ENCODE measurements at places on chromosomes 7 and 10. TPM values are rescaled to one million over a fixed set of nuclear protein-coding genes. Genes with fewer than 3 reads are reported as not detected.

BMPER gene
- 1.3 TPM for total RNA-seq

GPR85 gene
- 0.12 TPM for total RNA-seq

DNA sequence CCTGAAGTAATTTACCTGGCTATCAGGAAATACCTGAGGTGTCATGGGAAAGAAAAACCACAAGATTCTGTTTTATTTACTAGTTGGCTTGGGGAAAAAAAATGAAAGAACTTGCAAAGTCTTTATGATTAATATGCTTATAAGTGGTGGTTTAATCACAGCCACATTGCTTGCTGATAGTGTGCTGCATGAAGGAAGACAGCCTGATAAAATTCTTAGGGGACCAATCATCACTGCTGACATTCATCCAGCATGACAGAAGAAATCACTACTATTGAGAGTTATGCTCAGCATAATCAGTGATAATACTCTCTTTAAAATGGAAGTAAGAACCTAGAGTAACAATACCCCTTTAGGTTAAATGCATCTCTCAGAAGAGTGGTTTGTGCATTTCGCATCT, 150.2 kb upstream of the LRRN3 start:
- DNase-seq = no peak

DNA sequence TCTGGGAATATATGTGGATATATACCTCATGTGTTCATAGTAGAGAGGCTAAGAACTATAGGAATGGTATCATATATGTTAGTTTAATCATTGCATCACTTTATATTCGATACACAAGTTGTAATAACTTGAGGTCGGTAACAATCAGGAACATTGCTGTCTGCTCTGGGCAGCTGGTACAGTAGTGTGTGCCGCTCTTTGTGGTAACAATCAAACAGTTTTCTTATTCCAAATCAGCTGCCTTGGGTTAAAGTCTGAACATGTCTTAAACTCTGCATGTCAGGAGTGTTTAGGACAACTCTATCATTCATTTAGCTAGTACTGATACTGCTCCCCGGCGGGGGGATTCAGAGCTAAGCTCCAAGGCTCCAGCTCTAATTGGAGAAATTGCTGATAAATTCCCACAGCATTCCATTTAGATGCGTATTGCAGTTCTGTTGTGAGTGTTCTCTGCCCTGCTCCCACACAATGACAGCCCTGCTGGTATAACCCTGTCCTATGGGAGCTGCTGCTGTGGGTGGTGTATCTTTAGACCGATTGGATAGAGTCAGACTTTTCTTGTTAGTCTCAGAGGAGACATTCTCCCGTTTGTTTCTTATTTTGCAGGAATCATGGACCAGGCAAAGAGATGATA, 707.5 kb upstream of the FZD8 start:
- DNase-seq = no peak

DNA sequence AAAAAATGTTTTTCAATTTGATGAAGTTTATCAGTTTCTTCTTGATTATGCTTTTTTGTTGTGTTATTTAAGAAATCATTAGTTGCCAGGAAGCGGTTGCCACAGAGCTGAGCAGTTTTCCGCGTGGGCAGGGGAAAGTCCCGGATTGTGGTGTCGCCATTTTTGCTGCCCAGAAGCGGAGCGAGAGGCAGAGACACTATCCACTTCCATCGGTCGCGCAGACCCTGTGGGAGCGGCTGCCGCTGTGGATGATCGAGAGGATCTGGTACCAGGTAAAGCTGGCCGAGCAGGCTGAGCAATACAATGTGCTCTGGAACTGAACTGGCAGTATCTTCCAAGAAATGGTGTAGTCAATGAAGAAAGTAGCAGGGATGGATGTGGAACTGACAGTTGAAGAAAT, 119.8 kb downstream of the ZNF736 start:
- DNase-seq = no peak

GRCh38 chr7:70183278-70183677, 585.0 kb downstream of the AUTS2 start:
- DNase-seq = peak; percentile 17

DNA sequence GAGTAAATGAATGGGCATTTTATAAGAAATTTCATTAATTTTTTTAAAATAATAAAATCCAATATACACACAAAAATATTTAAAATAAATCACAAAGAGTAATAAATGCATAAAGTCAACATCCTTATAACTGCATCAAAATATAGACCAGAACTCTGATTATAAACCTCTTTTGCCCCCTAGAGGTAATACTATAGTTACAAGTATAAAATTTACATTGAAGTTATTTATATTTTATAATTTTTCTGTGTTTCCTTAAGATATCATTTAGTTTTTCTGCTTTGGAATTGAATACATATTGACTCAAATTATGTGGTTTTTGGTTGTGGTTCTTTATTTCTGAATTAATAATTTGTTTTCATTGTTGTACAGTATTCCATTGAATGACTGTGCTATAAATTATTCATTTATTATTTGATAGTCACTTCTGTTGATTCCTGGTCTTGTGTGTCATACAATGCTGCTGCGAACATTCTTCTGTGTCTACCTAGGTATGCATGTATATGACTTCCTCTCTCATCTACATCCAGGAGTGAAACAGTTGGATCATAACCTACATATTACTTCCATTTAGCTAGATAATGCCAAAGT, 673.6 kb downstream of the IPMK start:
- no peak for DNase-seq

- DNase-seq = no peak
Measured at GRCh38 chr7:153902862-153903261, 149.3 kb upstream of the DPP6 start.

- DNase-seq = no peak
Measured at GRCh38 chr7:100191775-100192174, 14.1 kb downstream of the STAG3 start.

Measured in mucosa of descending colon (tissue), 3 donors.